EH (cell line): ENCODE measurements at places on chromosomes 12 and 14.
A peak's percentile ranks its signal among the peaks of the same experiment; 100 is the strongest.

- no peak for DNase-seq
Measured at GRCh38 chr12:63898764-63899337, 54.4 kb downstream of the SRGAP1 start.

DNA sequence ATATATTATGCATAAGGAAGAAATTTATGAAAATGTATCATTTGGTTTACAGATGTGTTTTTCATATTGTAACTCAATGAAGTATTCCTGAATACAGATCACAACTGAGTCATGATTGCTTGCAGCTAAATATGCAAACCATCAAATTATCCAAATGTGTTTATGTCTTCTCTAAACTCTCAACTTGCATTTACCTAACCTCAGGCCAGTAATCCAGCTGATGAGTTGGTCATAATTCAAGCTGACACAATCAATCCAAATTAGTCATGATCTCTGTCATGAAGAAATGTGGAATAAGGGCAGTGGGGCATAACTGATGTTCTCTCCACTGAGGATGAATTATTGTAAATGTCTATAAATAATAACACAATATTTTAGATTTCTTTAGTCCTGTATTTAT lies 104.8 kb upstream of the CNTN1 start:
- no peak for DNase-seq

DNA sequence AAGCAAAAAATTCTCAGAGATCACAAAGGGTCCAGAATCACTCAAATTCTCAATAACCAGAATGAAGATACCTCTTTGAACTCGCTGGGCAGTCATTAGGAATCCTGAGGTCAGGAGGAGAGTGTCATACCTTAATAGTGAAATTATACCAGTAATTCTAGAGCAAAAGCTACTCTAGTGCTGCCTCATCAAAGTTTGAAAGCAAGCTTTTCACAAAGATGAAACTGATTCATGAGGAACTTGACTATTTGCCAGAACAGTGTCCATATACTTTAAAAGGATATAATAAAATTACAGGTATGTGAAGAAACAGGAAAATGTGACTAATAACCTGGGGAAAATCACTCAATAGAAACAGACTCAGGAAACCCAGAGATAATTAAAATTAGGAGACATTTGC lies 44.5 kb downstream of the EML5 start:
- no peak for DNase-seq

GRCh38 chr12:25789541-25789944 lies 168.9 kb upstream of the RASSF8 start:
- DNase-seq = no peak

DNA sequence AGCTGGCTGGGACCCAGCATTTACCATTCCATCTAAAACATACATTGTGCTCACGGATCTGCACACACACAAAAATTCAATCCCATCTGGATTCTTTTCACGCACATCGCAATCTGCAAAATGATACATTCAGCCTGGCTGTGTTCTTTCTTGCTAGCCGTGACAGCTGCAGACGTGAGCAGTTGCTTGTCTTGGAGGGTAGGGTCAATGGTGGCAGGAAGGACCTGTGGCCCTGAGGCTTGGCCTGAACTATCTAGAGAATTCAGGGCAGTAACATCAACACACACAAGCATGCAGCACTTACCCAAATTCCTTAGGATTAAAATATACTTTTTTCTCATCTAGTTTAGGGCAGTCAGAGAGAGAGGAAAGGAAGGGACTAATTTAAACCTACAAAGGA lies 72.0 kb downstream of the DICER1 start:
- DNase-seq = no peak

DNA sequence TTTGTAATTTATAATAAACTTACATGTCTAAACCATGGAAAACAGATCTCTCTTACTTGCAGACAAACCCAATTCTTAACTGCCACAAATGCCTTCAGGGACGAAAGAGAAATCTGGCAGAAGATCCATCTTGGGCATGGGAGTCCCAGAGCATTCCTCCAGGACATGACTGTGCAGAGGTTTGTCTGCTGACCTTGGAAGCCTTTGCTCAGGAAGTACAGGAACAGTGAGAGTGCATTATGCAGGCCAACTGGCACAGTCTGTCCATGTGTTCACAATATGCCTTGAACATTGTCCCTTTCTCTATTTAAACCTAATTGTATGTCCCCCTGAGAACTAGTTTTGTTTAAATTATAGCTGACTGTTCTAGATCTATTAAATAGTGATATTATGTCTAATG lies 467.1 kb downstream of the ATP23 start:
- DNase-seq = peak; percentile 58

- DNase-seq = peak; percentile 61
Measured at GRCh38 chr12:5197131-5197530, 153.5 kb downstream of the KCNA5 start.

DNA sequence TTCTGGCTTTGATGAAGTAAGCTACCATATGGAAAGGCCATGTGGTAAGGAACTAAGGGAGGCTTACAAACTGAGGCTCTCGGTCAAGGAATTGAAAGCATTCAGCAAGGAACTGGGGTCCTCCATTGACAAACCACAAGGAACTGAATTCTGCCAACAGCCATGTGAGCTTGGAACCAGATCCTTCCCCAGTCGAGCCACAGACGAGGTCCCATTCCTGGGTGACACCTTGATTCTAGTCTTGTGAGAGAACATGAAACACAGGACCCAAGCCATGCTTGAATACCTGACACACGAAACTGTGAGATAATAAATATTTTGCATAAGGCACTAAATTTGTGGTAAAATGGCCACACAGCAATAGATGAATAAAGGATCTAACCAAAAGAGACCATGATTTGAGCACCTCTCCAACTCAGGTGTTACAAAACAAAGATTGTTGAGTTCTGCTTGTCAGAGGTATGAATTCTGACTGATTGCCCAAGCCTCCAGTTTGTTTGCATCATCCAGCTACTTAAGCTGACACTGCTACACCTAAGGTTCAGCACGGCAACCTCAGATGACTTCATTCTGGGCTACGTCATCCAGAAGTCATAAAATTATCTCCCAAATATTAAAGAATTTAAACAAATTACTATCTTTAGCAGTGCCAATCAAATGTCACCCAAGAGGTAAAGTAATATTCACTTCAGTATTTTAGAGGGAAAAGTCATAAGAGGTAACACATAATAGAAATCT lies 59.4 kb downstream of the GARIN6 start:
- no peak for DNase-seq

DNA sequence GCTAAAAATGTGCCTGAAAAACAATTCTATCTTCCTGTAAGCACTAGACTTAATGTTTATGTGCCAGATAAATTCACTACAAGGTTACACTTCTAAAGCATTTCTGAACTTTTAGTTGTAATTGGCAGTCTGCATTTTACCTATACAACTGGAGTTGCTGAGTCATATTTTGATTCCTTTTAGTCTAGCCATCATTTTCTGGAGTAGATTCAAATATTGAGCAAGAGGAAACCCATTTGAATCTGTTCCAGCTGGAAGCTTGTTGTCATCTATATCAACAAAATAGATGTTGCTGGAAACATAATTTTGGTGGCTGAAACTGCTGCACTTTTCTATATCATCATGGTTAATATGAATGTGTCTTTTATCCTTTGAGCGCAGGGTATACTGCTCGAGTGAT lies 122.2 kb upstream of the CCDC175 start:
- DNase-seq = peak; percentile 11

DNA sequence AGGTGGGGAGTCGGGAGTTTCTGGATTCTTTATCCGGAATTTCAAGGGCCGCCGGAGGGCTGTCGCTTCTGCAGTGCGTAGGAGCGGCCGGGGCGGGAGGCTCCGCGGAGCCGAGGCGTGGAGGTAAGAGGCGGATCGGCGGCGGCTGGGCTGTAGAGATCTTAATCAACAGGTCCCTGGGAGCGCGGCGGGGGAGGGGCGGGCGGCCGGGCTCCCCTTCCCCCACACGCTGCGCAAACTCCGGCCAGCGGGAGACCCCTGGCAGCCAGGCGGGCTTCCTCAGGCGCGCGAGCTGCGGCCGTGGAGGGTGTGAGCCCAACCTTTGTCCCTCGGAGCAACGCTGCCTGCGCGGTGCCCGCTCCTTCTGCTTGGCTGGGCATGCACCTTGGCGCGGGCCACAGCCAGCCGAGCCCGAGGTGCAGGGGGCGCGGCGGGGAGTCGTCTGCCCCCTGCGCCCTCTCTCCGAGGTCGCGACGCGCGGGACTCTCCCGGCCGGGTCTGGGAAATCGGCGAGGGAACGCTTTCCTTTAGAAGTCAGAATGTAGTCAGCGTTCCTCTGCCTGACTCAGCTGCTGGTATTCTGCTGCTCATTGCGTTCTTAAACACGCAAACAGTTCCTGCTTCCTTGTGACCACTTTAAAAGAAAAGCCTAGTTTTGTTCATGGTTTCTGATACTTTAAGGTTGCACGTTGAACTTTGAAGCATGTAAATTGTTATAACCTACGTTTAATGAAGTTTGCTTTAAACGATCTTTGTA lies at the start of gene PALS1:
Gene PALS1 (plus strand): TSS at position 25 of the 757 bp plus-strand sequence. CDS start 37,736 bp downstream, outside the sequence.
- DNase-seq = peak; percentile 88

DNA sequence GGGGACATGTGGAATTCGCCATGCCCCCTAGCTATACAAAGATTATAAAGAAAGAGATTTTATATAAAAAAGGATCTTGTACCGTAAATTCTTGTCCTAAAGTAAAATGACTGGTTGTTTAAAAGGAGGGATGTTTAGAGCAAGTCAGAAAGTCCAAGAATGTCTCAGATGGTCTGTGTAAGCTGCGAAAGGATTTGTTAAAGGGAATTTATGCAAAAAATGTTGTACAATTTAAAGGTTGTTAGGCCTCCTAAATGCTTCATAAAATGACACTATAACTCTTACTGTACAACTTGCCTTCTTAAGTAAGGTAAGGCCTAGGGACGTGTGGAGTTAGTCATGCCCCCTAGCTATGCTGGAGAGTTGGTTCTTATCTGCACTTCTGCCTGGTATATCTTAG lies 237.6 kb downstream of the KCNH5 start:
- DNase-seq = no peak
